SHP77 treated with DMSO at 0.1 percent for 48 hours (cell line): ENCODE measurements at places on chromosomes 5 and 9.

GRCh38 chr9:1878811-1879210 lies 136.3 kb upstream of the SMARCA2 start:
- no peak for DNase-seq

DNA sequence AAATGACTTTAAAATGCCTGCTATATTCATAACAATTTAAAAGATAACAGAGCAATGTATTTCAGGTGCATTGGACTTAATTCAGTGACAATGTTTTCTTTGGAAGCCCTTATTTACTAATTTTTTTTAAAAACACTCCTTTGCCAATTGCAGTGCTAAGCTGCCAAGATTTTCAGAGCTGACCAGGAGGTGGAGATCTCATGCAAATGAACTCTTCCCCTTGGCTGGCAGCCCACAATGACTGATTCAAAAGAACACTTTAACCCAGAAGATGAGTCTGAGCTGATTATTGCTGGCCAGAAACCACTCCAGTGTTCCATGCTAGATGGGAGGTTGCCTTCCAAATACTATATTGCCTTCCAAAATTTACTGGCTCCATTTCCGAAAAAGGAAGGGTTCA lies 128.3 kb upstream of the CCNH start:
- peak; percentile 5 for DNase-seq

DNA sequence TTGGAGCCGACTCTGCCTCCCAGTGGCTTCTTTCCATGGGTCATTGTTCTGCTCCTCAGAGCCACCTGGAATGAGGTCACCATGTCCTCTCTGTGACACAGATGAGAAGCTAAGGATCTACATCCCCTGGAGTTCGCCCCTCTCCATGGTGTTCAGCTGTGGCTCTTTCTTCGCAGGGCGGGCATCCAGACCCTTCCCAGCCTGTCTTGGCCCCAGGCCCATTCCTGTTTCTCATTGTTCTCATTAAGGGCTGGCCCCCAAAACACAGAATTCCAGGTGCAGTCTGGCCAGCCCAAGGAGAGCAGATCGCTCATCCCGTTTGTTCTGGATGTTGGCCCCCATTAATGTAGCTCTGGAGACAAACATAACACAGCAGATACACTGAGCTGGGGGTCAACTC lies 66.4 kb upstream of the COL15A1 start:
- no peak for DNase-seq

DNA sequence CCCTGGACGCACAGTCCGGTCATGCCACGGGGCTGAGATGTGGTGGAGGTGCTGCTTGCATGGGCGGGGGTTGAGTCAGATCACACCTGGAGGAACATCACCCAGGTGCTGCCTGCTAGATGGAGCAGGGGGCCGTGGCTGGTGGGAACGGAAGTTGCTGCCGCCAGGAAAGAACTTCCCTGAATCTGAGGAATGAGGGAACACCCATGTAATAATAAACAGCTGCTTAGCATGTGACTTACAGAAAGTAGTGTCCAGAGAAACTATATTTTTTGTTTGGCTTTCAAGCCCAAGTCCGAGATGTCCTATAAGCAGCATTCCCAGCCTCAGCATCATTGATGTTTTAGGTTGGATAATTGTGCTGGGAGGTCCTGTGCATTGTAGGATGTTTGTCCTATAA lies 27.1 kb upstream of the FAM240B start:
- no peak for DNase-seq

DNA sequence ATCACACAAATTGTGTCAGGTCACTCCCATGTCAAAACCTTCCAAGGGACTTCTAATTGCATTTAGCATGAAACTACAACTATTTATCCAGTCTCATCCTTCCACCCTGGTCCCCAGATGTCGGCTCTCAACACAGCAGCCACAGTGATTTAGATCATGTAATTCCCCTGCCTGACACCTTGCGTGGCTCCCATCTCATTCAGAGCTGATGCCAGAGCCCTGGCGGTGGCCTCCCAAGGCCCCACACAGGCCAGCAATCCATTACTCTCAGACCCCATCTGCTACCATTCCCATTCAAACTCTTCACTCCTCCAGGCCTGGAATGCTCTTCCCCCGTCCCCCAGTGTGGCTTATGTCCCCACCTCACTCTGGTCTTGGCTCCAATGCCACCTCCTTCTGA lies 2.4 kb downstream of the SLC35D2 start:
- no peak for DNase-seq

DNA sequence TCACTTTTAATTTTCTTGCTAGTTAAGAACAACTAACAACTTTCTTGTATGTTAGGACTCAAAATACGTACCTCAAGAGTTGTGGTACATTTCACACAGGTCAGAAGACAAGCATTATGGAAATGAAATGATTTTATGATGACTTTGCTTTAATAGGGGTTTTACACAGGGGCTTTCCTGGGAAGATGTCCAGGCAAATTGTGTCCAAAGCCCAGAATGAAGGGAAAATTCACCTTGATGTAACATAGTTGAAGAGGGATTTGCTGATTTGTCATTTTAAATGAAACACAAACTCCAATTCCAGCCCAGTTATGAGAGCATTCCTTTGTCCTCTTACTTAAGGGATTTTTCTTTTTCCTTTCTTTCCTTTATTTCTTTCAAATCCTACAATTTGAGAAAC lies 89.2 kb downstream of the ARL15 start:
- no peak for DNase-seq

- no peak for DNase-seq
Measured at GRCh38 chr9:70901746-70902145, 219.7 kb downstream of the TRPM3 start.

DNA sequence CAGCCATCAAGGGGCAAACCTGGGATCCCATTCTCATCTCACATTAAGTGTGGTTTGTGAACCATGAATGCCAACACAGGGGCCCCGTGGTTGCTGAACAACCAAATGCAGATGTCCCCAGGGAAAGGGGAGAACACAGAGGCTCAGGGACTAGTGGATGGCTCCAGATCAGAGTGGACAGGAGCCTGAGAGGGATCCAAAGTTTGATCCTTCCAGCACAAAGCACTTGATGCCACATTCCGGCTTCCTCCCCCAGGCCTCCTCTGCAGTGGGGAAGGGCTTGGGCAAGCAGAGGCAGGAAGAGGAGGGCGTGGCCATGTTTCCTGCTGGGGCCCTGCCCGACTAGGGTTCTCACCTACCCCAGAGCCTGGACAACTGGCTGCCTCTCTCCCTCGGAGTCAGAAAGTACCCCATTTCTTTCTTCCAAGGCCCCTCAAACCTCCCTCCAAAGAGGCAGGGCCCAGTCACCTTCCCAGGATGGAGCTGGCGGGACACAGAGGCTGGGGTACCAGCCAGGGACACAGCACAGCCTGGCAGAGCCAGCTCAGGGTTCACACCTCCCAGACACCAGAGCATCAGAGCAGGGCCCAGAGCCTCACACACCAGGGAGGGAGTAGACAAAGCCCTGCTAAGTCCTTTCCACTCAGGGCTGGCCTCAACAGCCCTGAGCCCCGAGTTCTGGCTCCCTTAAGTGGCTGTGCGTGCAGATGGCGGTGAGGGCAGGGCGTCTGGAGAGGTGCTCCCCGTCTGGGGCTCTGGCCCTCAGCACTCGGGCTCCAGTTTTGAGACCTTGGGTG lies 4.3 kb upstream of the RNF44 start:
- DNase-seq = no peak

GRCh38 chr5:96952118-96952750 lies 16.4 kb downstream of the LNPEP start:
- DNase-seq = no peak

DNA sequence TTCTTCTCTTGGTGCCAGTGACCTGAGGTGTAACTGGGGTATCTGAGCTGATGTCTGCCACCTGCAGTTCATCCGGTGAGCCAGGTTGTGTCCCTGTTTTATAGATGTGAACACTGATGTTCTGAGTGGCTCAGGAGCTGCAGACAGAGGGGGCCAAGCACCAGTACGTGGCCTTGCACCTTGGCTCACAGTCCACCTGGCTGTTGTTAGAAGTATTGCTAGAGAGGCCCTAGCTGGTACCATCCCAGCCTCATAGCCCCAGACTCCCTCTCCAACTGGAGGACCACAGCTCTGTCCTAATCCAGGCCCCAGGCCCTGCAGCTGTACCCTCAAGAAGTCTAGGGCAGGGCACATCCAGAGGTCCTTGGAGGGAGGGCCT lies 16.2 kb downstream of the PHF2 start:
- DNase-seq = no peak

DNA sequence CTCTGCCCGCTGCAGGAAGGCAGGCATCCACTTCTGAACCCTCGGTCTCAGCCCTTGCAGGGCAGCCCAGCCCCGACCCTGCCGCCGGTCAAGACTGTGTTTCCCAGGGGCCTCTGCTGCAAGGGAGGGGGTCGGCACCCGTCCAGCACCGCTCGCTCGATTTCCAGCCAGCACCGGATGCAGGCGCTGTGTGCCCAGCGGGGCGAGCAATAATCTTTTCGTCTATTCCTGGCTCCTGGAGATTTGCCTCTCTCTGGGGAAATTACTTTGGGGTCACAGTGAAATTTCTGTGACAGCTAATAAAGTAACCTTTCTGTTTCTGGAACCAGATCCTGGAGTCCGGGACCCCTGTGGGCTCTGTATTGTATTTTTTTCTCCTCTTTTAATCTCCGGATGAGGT lies 155.3 kb downstream of the COL23A1 start:
- no peak for DNase-seq

- DNase-seq = peak; percentile 18
Measured at GRCh38 chr9:110638381-110638954, 30.1 kb upstream of the MUSK start.

GRCh38 chr9:121183666-121184423 lies 17.8 kb downstream of the RAB14 start:
- no peak for DNase-seq

GRCh38 chr9:123238365-123238764 lies 30.0 kb downstream of the STRBP start:
- no peak for DNase-seq

GRCh38 chr5:168234133-168234532 lies 57.3 kb upstream of the WWC1 start:
- DNase-seq = no peak

- no peak for DNase-seq
Measured at GRCh38 chr9:121021301-121021700, 28.8 kb downstream of the C5 start.

DNA sequence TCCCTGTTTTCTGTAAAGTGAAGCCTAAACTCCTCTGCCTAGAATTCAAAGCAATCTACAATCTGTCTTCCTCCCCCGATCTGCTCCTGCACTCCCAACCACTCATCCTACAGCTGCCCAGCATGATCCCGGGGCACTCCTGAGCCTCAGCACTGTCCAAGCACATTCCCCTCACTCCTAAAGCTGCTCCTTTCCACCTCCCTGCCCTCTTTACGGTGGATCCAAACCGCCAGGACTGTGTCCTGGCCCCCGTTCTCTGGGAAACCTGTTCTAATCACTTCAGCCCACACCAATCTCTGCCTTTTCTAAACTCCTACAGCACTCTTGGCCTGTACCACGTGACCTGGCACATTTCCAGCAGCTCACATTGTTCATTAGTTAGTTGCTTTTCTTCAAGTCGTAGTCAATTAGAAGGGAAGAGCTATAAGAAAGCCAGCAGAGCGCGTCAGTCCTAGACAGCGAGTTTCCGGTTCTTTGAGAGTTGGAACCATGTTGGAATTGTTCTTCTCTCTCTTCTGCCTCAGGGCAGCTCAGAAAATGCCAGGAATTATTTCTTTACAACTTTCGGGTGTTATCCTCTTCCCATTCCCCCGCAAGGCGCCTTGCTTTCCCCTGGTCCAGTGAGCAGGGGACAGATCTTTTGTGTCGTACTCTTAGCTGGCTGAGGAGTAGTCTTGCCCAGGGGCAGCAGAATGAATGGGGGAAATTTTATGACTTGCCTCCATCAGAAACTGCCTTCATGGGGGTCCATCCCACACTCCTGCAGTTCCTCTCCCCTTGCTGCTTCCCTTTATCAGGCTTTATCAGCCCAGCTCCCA lies 60.7 kb downstream of the NRG2 start:
- DNase-seq = no peak

GRCh38 chr9:14417237-14417636 lies 103.3 kb upstream of the NFIB start:
- no peak for DNase-seq

DNA sequence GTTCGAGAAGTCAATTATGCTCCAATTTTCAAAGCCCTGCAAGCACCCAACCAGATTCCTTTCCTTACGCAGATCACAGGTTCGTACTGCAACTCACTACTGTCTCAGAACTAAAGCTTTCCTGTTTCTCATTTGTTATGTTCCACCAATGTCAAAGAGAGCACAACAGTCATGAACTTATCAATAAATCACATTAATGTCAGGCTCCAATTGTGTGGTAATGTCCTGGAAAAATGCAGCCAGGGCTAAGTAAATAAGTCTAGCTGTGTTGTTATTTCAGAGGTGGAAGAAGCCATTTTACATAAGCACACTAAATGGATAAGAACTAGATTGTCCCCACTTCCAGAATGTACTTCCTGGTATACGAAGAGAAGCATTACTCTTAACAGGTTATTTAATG lies 488.6 kb upstream of the PTGER4 start:
- DNase-seq = peak; percentile 54

- DNase-seq = no peak
Measured at GRCh38 chr5:154614125-154614524, 136.1 kb upstream of the HAND1 start.

GRCh38 chr5:160626322-160626721 lies 204.7 kb downstream of the PTTG1 start:
- no peak for DNase-seq

- DNase-seq = peak; percentile 29
Measured at GRCh38 chr5:17190242-17190778, 27.1 kb upstream of the BASP1 start.

GRCh38 chr9:86352440-86353077 lies 1.7 kb downstream of the TUT7 start:
- DNase-seq = no peak

GRCh38 chr9:88998503-88998902 lies 7.2 kb downstream of the S1PR3 start:
- no peak for DNase-seq

GRCh38 chr5:171667341-171668096 lies 118.1 kb upstream of the SMIM23 start:
- DNase-seq = no peak

- no peak for DNase-seq
Measured at GRCh38 chr9:113247640-113248039, 26.3 kb downstream of the SLC31A1 start.

- DNase-seq = no peak
Measured at GRCh38 chr9:22100626-22101025, 91.5 kb upstream of the CDKN2B start.

GRCh38 chr5:116154931-116155330 lies 70.1 kb downstream of the COMMD10 start:
- DNase-seq = no peak

GRCh38 chr5:158970569-158971014 lies 129.1 kb downstream of the EBF1 start:
- no peak for DNase-seq

- no peak for DNase-seq
Measured at GRCh38 chr5:33852319-33852718, 39.5 kb downstream of the ADAMTS12 start.

- DNase-seq = no peak
Measured at GRCh38 chr5:32541241-32541640, 44.1 kb upstream of the SUB1 start.

GRCh38 chr5:125181955-125182354 lies 435.5 kb upstream of the ZNF608 start:
- DNase-seq = no peak
